ENCODE measurements at places on chromosomes 5 and 9.

GRCh38 chr5:54398191-54398590 lies 57.3 kb upstream of the HSPB3 start:
- DNase-seq = no peak

DNA sequence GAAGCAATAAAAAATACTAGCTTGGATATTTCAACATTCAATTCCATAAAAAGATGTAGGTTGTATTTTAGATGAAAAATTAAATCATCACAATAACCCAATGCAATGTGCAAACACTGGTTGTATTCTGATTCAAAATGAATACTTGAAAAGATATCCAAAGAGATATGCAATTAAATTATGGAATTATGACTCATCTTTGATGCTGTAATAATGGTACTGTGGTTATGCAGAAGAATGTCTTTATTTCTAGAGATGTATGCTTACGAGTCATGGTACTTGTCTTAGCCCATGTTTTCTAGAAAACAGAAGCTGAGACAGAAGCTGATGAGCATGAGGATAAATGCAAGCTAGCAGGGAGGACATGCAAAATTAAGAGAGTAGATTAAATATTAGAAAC lies 1941.4 kb upstream of the NUDT12 start:
- DNase-seq = no peak

GRCh38 chr5:62909326-62909725 lies 330.7 kb downstream of the LRRC70 start:
- no peak for DNase-seq

DNA sequence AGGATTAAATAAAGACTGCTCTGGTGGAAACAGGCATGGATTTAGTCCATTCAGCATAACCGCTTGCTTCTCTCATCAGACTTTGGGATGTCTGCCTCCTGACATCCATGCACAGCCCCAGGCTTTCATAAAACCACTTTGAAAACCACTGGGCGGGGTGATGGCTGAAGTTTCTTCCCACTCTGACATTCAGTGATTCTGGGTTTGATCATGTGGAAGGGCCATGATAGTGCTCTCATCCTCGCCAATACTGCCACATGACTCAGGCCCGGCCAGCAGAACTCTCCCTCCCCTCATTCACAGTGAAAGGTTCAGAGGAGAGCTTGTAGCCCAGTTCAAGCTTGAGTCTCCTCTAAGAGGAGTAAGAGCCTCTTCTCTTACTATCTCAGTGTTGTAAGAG lies 29.6 kb upstream of the GLRA1 start:
- DNase-seq = no peak

DNA sequence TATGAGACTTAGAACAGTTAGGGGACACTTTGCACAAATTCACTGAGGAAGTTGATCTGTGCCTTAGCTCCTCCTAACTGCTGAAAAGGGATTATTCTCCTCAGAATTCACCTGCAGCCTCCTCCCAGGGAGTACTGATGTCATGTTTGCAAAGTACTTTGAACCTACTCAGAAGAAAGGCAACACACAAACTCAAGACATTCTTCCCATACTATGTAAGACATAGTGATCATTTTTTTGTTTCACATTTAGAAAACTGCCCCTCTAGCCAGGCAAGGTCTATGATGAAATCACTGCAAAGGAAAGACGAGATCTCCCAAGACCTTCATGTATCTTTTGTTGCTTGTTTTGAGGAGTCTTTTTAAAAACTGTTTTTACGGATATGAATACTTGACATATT lies 10.6 kb upstream of the VLDLR start:
- DNase-seq = no peak

DNA sequence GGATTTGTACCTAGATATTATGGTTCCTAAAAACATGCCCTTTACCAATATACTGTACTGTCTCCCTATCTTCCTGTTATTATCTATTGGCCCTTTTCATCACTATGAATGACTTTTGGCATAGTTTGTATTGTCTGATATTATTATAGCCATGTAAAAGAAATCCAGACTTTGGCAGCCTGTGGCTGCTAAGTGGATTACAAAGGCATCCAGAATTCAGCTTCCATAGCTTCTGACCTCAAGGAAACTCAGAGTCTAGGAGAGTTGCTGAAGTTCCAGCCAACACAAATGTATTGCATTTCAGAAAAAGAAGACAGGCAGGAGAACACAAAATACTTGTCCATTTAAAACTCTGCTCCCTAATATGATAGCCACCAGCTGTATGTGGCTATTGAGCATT lies 319.2 kb upstream of the MPDZ start:
- DNase-seq = no peak

DNA sequence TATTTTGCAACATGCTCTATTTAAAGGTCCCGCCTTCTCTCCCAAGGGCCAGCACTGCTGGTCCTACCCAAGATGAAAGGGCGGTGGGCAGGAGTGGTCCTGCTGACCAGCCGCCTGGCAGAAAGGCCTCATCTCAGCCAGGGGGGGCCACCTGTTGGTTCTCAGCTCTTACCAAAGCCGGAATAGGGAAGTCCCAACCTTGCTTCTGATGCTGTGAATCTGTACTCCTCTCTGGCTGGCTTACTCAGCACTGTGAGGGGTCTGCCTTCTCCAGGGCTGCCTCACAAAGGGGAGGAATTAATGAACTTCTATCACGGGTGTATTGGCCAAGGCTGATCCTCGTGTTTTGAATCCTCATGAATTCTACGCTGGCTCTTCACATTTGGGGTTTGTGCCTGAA lies 13.6 kb upstream of the FAM240B start:
- DNase-seq = no peak

DNA sequence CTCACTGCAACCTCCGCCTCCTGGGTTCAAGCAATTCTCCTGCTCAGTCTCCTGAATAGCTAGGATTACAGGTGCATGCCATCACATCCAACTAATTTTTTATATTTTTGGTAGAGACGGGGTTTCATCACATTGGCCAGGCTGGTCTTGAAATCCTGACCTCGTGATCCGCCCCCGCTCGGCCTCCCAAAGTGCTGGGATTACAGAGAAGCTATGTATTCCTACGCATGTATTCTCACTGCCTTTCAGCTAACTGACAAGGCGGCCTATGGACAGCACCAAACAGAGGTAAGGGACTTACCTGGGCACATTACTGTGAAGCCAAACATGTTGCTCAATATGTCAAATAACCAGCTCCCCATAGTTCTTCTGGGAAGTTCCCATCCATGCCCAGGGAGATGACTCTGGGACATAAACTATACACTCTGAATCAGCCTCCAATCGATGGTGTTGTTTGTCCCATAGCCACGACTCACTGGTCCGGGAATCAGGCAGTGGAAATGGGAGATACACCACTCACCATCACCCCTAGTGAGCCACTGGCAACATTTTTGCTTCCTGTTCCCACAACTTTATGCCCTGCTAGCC lies 114.6 kb downstream of the SYK start:
- DNase-seq = no peak

GRCh38 chr5:10138395-10139057 lies 111.2 kb downstream of the ATPSCKMT start:
- no peak for DNase-seq

DNA sequence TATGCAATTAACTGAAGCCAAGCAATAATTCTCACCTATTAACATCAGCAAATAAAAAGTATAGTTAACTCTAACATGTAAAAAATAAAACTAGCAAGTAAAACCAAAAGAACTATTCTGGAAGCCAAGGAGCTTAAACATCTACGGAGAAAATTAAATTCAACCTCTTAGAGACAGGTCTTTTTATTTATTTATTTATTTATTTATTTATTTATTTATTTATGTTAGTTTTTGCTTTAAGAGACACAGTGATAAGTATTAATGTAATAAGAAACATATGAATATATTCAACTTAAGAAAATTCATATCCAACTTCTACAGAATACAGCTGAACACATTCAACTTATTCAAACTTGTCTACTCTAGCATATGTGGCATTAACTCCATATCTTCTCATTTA lies 472.1 kb upstream of the IZUMO3 start:
- DNase-seq = no peak

DNA sequence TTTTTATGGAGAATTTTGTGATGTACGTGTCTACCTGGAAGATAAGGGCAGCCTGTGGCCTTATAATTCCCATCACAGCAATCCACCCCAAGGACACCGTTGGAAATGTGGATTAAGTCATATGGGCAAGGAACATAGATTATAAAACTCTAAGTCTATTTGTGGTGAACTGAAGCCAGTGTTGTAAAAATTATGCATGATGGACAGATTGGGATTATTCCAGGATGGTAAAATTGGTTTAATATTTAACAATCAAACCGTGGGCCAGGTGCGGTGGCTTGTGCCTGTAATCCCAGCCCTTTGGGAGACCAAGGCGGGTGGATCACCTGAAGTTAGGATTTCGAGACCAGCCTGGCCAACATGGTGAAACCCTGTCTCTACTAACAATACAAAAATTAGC lies 12.9 kb upstream of the SLC6A19 start:
- DNase-seq = no peak

GRCh38 chr5:125301711-125302110 lies 555.3 kb upstream of the ZNF608 start:
- DNase-seq = no peak

GRCh38 chr5:1657161-1657741 lies 133.5 kb upstream of the LPCAT1 start:
- no peak for DNase-seq

DNA sequence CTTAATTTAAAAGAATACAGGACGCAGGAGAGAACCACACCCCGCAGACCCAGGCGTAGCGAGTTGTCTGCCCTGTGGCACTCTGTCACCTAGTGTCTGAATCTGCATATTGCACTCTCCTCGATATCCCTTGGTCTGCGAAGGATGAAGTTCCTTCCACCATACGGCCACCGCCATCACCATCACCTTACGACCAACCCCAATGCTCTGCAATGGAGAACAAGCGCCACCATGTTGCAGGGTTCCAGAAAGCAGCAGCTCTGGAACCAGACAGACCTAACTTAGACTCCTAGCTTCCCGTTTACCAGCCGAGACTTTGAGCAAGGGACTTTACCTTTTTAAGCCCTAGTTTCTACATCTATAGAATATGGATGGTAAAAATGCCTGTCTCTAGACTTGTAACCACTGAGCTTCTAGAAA lies 77.4 kb upstream of the DMRT1 start:
- DNase-seq = peak; percentile 35

DNA sequence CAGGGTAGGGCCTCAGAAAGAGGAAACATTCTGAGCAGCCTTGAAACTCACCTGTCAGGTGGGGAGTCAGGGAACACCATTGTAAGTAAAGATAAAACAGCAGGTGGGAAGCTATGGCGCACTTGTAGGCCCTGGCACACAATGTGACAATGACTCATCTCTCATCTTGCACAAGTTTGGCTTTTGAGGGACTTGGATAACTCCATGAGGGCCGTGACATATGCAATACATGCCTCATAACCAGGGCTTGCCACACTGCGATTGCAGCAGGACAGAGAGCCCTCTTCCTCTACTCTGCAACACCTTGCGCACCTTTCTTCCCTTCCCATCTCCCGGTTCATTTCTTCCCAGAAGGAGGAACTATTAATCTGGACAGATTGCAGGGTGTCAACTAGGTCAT lies 144.9 kb downstream of the CEP120 start:
- DNase-seq = no peak

- no peak for DNase-seq
Measured at GRCh38 chr5:91139572-91140200, 243.4 kb downstream of the ARRDC3 start.

DNA sequence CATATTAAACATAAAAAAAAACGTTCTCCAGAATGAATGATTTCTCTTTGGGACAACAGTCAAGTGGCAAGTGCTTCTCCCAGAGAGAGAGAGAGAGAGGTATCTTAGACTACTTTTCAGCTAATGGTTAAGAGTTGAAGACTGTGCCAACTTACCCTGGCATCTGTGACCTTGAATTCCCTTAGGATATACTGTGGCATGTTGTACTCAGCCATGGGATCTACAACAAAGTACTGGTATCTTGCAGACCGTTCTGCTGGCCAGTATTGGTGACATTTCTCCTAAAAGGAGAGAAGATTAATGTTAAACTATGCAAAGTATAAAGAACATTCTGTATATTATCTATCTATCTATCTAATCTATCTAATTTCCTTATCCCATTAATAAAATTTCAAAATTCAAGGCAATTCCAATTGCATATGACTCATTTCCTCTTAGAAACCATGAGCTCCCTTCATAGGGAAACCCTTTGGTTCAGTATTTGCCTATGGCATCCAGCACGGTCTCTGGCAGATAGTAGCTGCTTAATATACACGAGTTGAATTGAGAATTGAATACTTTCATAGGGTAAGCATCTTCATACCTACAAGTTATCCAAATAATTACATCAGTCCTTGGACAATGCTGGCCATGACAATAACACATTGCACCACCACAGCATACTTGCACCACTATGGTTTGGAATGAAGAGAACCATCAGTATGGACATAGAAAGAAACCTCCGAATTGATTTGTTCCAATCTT lies 539.4 kb upstream of the DMAC1 start:
- no peak for DNase-seq

- no peak for DNase-seq
Measured at GRCh38 chr5:3695818-3696217, 100.2 kb downstream of the IRX1 start.
